ENCODE measurements at places on chromosomes 5 and 9. TPM values are rescaled to one million over a fixed set of nuclear protein-coding genes. Genes with fewer than 3 reads are reported as not detected.

DNA sequence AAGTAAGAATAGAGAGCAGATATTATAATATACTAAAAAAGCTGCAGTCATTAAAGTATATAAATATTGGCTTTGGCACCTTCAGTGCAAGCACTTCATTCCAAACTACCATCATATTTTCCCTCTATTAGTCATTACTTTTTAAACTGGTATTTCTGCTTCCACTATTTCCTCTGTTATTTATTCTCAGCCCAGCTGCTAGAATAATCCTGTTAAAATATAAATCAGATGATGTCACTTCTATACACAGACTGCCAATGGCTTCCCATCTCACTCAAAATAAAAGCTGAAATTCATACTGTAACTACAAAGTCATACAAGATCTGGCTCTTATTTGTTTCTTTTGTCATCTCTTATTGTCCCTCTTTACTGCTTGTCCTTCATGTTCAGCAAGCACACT is 432.9 kb downstream of the TLE4 start:
- no peak for DNase-seq

DNA sequence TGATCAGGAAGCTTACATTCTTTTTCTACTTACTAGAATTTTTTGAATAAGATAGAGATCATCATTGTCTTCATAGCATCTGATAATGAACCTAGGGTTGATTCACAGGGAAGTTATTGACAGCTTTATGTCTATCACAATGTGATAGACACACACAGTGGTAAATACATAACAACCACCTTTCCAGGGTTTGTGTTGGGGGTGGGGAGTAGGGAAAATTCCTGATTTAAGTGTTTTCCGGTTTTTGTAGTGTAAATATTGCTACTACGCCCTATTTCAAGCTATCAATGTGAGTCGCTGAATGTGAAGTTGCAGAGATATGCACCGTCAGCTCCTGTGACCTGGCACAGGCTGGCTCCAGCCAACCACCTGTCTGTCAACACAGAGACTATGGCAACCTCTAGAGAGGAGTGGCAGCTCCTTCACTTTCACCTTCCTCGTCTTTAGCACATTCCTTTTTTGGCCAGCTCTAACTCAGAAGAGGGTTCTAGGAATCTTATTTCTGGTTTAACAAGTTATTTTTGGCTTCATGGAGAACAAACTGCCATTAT is 224.9 kb downstream of the MAT2B start:
- DNase-seq = no peak

PCDHGA2 gene
- 0.32 TPM for total RNA-seq

C9orf50 gene
- 0.27 TPM for total RNA-seq

All from neural crest cell (in vitro differentiated cells).